Activated naive CD8-positive, alpha-beta T cell treated with anti-CD3 and anti-CD28 coated beads for 36 hours (primary cell): ENCODE measurements at places on chromosomes 5 and 9. TPM values are rescaled to one million over a fixed set of nuclear protein-coding genes. Genes with fewer than 3 reads are reported as not detected.

- DNase-seq, result no peak
- no peaks in the 10 kb centered on the region for H3K36me3 ChIP-seq
- H3K27ac ChIP-seq, result no peak overlapping the region
- H3K4me3 ChIP-seq, result no peak overlapping the region
- H3K27me3 ChIP-seq, result no peaks in the 10 kb centered on the region
Observed at GRCh38 chr5:31251032-31251431, 57.5 kb downstream of the CDH6 start.

- H3K4me3 ChIP-seq, result no peak overlapping the region
- H3K4me1 ChIP-seq, result peaks cover 16% of the 10 kb centered on the region
- no peak for DNase-seq
- H3K27ac ChIP-seq, result no peak overlapping the region
- peaks cover 43% of the 10 kb centered on the region for H3K36me3 ChIP-seq
- H3K27me3 ChIP-seq, result no peaks in the 10 kb centered on the region
Observed at GRCh38 chr5:154797762-154798161, 42.6 kb downstream of the LARP1 start.

HNRNPK gene
- 924 TPM for total RNA-seq

HCN1 gene
- not detected for total RNA-seq

DNA sequence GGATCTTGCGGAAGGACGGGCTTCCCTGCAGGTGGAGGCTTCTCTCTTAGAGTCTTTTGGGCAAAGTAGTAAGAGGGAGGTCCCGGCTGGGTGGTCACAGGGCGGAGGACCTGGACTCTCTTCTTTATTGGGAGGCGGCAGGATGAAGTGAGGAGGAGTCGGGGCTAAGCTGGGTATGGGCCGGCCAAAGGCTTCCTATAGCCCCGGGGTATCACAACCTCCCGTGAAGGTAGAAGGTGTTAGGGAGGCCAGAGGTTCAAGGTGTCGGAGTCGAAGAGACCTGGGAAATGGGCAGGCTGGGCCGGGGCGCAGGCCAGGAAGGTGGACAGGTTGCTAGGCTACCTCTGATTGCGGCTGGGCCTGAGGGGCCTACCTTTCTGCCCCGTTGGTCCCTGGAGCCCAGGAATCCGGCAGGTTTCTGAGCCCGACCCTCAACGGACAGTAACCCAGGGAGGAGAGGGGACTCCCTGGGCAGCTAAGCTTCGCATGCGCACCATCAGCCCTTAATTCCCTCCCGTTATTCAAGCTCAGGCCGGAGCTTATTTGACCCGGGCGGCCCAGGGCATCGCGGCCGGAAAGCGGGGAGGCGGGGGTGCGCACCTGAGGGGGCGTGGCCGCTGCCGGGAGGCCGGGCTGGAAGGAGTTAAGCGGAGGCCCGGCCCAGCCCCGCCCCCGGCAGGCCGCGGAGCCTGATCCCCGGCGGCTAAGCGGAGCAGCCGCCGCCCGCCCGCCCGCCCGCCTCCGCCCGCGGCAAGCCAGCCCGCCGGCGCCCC is at the start of gene TESK1:
Gene TESK1, plus strand, starts transcription at position 685 of the 773 bp plus-strand sequence. CDS start 358 bp downstream, outside the sequence.
- no peaks in the 10 kb centered on the region for H3K27me3 ChIP-seq
- peak within 1 kb of the TSS; percentile 97 for H3K27ac ChIP-seq
- peaks cover 16% of the 10 kb centered on the region for H3K36me3 ChIP-seq
- DNase-seq, result peak; percentile 91
- H3K4me1 ChIP-seq, result peaks cover 27% of the 10 kb centered on the region
- peak within 1 kb of the TSS; percentile 88 for H3K4me3 ChIP-seq
